Suppressor macrophage (primary cell): ENCODE measurements at places on chromosomes 2 and 18.

DNA sequence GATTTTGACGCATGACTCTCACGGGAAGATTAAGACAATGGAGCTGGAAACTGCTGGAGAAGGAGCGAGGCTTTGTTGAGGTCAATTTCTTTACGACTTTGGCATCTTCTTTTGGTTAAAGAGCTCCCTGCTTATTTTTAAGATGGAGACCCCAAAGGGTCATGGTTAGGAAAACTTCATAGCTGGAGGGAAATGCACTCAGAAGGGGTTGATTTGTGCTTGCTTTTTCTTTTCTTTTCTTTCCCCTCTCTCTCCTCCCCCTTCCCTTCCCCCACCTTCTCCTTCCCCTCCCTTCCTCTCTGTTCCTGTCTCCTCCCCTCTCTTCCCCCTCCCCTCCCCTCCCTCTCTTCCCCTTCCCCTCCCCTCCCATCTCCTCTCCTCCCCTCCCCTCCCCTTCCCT is 79.0 kb downstream of the TNP1 start:
- DNase-seq = no peak

- no peak for DNase-seq
These were observed 85.8 kb upstream of the FAM237A start for GRCh38 chr2:206556357-206556949.

GRCh38 chr2:96847586-96847985 is 3.8 kb upstream of the ANKRD23 start:
- DNase-seq = no peak

- no peak for DNase-seq
These were observed 82.4 kb upstream of the CAVIN2 start for GRCh38 chr2:191929288-191929687.

DNA sequence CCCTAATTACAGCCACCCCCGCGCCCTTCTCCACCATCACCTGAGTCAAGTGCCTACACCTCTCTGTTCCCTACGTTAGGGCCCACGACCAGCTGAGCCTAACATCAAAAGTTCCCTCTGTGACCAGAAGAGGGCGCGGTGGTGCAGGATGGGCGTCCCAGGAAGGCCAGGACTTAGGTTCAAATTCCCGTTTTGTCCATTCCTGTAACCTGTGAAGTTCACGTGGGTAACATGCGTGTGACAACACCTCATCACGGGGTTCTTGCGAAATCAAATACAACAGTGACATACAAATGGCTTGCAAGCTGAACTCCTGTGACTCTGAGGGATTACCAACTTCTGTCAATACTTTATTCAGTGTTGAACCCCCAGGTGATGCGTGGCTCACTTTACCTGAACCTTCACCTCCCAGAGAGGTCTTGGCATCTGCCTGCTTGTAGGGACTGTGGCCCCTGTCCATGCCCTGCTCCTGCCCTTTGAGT is 207.9 kb downstream of the ARL4C start:
- DNase-seq = peak; percentile 89

DNA sequence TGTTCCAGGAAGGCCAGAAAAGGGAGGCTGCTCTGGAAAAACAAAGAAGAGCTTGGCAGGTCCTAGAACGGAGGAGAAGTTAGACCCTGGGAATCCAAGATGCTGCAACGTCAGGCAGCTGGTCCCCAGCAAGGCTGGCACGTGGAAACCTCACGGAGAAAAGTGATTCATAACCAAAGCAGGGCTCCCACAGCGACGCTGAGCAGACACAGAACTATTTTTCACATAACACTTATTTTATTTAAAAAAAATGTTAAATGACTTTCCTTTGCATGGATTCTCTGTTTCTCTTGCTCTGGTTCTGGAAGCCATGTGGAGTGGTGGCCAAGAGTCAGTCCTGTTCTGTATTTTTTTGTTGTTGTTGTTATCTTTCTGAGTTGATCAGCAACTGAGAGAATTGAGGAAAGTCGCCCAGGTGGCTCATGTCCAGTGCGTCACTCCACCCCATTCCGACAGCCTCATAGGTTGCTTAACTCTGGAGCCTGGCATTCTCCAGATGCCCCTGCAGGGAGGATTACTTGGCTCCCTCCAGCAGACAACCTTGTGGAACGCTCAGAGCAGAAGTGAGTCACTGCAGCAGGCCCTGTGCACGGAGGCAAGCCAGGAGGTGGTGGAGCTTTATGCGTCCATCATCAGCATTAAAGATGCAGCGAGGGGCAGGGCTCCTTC is 229.9 kb upstream of the HDAC4 start:
- no peak for DNase-seq

DNA sequence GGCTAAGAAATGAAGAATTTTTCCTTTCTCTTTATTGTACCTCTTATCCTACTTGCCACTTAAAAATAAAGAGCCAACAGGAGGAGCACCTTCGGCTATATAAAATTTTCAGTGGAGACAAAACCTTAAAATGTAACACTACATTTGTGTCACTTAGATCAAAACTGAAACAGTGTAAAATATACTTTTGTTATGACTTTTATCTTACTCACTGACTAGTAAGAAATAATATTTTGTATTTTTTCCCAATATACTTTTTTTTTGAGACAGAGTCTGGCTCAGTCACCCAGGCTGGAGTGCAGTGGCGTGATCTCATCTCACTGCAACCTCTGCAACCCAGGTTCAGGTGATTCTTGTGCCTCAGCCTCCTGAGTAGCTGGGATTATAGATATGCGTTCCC is 28.3 kb downstream of the KCNJ13 start:
- no peak for DNase-seq

DNA sequence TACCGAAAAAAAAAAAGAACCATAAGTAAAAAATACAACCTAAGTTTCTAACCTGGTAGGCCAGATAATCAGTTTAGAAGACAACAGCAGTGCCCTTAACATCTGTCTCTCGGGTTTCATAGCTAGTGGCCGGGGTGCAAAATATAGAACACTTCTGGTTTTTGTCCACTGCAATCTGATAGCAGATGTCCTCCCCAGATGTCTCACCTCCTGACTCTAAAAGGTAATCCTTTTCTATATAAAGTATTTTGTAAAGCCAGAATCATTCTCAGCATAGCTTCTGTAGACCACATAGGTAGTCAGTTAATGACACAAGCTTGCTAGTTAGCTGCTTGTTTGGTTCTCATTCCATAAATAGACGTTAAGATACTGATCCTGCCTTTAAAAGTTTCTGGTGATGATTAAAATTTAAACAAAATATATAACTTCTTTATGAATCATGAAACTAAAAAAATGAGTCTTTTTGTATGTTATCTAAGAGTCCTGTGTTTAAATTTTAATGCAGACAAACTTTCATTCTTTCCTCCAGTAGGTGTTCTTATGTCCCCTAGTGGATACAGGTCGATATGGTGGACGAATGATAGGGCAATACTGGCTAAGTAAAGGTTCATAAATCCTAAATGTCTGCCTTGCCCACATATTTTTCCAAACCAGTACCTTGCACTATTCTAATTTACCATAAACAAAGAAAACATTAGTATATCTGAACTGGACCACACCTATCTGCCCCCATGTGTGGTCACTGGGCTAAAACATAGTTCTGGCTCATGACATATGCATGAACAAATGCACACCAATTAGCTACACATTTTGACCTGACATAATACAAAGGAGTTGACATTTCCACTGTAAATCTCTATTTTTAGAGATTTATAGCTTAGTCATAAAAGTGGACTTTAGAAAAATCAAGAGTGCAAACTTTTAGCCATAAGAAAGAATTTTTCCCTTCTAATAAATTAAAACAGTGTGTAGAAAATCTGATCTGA is 171.0 kb downstream of the SRBD1 start:
- no peak for DNase-seq

DNA sequence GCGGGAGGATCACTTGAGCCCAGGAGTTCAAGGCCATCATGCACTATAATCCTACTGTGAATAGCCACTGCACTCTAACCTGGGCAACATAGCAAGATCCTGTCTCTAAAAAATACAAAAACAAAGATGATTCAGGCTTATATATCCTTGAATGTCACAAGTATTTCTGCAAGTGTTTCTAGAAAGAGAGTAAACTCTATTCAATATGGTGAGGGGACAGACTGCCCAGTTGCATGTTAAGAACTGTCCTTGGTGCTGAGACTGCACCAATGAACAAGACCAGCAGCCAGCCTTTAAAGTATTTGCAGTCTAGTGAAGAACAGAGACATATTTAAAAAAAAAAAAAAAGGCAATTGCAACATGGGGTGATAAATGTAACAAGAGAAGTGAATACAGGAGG is 16.4 kb downstream of the MAP3K19 start:
- no peak for DNase-seq

GRCh38 chr2:195493416-195493815 is 163.6 kb upstream of the SLC39A10 start:
- no peak for DNase-seq

GRCh38 chr2:156366753-156367152 is 34.2 kb upstream of the NR4A2 start:
- DNase-seq = no peak

- no peak for DNase-seq
These were observed 99.7 kb upstream of the UGP2 start for GRCh38 chr2:63741884-63742579.

DNA sequence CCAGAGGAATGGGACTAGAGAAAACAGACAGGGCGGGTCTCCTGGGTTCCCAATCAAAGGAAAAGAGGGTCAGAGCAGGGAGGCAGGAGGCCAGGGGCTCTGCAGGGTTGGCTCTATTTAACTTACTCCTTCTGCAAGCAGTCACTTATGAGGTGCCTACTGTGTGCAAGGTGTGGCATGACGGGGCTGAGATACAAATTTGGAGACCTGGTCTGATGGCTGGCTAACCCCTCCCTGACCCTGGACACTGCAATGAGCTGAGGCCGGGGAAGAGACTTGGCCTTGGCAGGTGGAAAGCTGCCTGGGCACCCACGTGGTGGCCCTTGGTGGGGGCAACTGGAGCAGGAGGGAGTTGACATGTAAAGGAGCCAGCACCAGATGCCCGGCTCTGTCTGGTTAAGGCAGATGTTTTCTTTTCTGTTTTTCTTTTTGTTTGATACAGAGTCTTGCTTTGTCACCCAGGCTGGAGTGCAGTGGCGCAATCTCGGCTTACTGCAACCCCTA is 148.5 kb upstream of the GATA6 start:
- no peak for DNase-seq

DNA sequence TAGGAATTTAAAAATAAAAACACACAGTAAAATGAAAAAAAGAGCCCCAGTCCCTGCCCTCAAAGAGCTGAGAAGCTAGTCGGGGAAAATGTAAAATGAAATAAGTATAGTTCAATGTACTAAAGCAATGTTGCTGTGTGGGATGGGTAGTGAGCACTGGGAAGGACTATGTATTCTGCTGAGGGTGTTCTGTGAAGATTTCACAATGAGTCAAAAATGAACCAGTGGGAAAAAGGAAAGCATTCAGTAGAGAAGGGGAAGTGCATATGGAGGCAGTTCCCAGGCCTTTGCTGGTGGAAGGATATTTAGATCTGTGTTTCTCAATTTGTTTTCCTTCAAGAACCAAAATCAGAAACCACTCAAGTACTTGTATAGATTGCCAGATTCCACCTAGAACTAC is 1094.7 kb upstream of the KLHL29 start:
- peak; percentile 13 for DNase-seq
